GM10248 (cell line): ENCODE measurements at places on chromosomes 12 and 14.
A peak's percentile ranks its signal among the peaks of the same experiment; 100 is the strongest.

- DNase-seq: no peak
Measured at GRCh38 chr12:89700191-89700810, 8.3 kb downstream of the ATP2B1 start.

GRCh38 chr12:5733916-5734315, 211.1 kb downstream of the ANO2 start:
- no peak for DNase-seq

DNA sequence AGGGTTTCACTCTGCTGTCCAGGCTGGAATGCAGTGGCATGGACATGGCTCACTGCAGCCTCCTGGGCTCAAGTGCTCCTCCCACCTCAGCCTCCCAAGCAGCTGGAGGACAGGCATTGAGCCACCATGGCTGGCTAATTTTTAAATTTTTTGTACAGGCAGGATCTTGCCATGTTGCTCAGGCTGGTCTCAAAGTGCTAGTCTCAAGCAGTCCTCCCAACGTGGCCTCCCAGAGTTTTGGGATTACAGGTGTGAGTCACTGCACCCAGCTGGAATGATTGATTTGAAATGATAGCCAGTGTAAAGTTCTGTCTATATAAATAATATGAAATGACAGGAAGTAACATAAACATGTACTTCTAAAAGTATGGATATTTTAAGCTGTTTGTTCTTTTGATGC, 172.7 kb downstream of the FUT8 start:
- DNase-seq: no peak

GRCh38 chr14:22202313-22202712, 386.7 kb downstream of the DAD1 start:
- no peak for DNase-seq

- peak; percentile 51 for DNase-seq
Measured at GRCh38 chr12:55829967-55830600, 697 bp upstream of the DNAJC14 start.

- DNase-seq: no peak
Measured at GRCh38 chr12:112881602-112882001, 25.2 kb upstream of the OAS1 start.

DNA sequence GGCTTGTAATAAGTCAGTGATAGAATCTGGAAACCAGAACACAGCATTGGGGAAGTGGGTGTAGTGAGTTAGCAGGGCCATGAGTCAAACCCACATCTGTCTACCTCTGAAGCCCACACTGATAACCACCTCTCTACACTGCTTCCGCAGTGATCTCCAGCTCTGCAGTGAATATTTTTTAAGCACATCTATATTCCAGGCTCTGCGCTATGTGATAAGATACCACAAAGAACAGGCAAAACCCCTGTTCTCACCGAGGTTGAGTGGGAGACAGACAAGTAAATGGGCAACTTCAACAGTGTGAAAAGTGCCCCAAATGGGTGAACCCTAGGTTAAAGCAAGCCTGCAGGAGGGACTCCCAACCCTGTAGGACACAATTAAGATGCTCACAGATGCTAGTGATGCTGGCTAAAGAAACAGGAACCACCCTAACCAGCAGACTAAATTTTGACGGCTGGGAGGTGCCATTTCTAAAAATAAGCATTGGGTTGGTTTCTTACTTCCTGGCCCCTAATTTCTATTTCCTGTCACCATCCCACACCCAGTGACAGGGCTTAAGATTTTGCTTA, 375.0 kb downstream of the DPF3 start:
- DNase-seq: peak; percentile 53

- no peak for DNase-seq
Measured at GRCh38 chr12:92036771-92037453, 108.7 kb downstream of the BTG1 start.

DNA sequence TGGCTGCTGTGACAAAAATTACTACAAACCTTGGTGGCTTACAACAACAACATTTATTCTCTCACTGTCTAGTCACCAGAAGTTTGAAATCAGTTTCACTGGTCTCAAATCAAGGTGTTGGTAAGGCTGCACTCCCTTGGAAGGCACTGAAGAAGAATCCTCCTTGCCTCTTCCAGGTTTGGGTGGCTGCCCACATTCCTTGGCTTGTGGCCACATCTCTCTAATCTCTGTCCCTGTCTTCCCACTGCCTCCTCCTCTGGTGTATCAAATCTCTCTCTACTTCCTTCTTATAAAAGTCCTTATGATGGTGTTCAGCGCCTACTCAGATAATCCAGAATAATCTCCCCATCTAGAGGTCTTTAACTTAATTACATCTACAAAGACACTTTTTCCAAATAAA, 31.0 kb downstream of the PLCZ1 start:
- DNase-seq: no peak

- DNase-seq: no peak
Measured at GRCh38 chr14:53380867-53381225, 227.7 kb upstream of the DDHD1 start.

DNA sequence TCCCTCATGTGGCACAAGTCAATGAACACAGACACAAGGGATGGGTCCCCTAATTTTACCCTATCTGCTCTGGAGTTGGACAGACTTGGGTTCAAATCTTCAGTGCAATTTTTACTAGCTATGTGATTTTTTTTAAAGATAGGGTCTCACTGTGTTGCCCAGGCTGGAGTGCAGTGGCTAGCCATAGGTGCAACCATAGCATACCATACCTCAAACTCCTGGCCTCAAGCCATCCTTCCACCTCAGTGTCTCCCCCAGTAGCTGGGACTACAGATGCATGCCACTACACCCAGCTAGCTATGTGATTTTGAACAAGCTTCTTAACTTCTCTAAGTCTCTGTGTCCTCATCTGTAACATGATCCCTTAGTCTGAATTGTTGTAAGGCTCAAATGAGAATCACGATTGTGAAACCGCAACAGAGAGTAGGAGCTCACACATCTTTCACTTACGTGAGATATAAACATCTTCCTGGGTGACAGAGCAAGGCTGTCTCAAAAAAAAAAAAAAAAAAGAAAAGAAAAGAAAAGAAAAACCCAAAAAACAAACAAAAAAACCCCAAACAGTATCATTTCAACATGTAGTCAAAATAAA, 4.7 kb downstream of the CALCOCO1 start:
- peak; percentile 36 for DNase-seq

DNA sequence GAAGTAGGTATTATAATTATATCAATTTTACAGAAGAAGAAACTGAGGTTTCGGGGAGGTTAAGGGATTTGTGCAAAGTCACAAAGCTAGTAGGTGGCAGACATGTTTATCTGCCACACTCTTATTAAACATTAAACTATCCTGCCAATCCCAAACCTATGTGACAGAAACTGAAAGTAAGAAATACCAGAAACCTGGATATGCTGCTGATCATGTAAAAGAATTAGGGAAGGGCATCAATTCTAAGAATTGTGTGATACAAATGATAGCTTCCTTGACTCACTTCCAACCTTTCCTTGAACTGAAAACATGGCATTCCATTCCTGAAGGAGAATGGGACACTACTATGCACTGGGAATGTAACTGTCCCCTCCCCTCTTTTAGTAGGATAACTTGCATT, 16.9 kb downstream of the TAOK3 start:
- DNase-seq: no peak

- DNase-seq: peak; percentile 18
Measured at GRCh38 chr12:14768823-14769405, 34.4 kb downstream of the WBP11 start.

DNA sequence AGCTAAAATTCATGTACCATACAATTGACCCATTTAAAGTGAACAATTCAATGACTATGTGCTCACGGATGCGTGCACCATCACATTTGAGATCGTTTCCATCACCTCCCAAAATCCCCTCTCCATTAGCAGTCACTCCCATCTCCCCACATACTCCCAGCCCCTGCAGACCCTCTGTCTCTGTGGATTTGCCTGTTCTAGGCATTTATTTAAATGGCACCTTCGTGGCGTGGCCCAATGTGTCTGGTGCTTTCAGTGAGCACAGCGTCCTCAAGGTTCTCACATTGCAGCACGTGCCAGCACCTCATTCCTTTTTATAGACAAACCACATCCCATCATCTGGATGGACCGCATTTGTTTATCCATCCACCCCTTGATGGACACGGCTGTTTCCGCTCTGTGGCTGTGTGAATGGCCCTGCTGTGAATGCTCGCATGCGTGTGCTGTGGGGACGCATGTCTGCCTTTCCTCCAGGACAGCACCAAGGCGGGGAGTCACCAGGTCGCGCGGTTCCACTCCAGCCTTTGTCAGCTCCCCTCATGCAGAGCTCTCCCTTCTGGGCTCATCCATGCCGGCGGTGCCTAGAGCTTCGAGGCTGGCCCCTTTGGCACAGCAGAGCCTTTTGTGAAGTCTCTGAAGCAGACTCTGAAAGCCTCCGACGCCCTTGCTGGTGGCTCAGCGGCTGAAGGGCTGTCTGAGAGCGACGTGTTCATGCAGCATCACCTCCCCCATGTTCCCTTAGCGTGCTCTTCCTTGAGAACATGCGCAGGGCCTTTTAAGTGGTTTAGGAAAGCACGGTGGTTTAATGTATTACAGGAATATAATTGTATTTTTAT, 184.4 kb downstream of the KIF26A start:
- no peak for DNase-seq

- no peak for DNase-seq
Measured at GRCh38 chr12:93884794-93885460, 207.8 kb downstream of the CRADD start.

DNA sequence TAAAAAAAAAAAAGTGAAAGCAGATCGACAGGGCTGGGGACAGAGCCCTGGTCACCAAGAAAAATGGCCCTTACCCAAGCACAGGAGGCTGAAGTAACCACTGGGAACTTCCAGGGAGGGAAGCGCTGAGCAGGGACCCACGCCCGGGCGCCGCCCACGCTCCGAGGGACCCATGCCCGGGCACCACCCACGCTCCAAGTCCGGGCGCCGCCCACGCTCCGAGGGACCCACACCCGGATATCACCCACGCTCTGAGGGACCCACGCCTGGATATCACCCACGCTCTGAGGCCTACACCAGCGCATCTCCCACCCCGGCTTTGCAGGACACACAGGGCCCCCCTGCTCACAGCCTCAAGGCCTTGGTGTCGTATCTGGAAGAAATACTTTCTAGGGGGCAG, 25.7 kb downstream of the CHGA start:
- no peak for DNase-seq

- DNase-seq: no peak
Measured at GRCh38 chr14:56687123-56687522, 107.5 kb downstream of the TMEM260 start.

GRCh38 chr14:100304825-100305323, 1.4 kb downstream of the SLC25A29 start:
- no peak for DNase-seq

- DNase-seq: no peak
Measured at GRCh38 chr12:79298506-79298905, 392.3 kb downstream of the PAWR start.

GRCh38 chr12:42639556-42639955, 50.0 kb upstream of the PRICKLE1 start:
- no peak for DNase-seq

- DNase-seq: no peak
Measured at GRCh38 chr14:50312734-50313054, 570 bp downstream of the DMAC2L start.

DNA sequence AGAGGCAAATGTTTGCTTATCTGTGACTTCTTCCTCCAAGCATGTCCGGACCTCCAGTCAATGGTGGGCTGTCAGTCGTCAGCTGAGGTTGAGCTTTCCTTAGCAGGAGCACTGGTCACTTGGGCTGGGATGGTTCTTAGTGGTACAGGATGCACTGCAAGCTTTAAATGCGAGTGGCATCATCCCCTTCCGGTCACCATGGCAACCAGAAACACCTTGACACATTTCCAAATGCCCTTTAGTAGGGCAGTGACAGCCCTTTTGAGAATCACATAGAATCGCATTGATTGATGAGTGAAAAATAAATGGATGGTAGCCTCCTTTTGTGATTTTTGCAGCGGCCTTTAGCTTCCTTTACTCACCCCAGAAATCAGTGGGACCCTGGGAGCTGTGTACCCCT, 24.1 kb downstream of the NTF3 start:
- DNase-seq: no peak

GRCh38 chr12:48237162-48237561, 34.1 kb upstream of the OR10AD1 start:
- DNase-seq: no peak

GRCh38 chr14:104294628-104294982, 156.2 kb downstream of the KIF26A start:
- DNase-seq: no peak
